ENCODE measurements at places on chromosomes 3 and 15.
A peak's percentile ranks its signal among the peaks of the same experiment; 100 is the strongest.

DNA sequence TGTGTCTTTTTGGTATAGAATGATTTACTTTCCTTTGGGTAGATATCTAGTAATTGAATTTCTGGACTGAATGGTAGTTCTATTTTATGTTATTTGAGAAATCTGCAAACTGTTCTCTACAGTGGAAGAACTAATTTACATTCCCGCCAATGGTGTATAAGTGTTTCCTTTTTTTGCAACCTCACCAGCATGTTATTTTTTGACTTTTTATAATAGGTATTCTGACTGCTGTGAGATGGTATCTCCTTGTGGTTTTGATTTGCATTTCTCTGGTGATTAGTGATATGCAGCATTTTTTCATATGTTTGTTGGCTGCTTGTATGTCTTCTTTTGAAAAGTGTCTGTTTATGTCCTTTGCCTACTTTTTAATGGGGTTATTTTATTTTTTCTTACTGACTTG, 607.2 kb downstream of the OTOL1 start:
- no peak for DNase-seq

DNA sequence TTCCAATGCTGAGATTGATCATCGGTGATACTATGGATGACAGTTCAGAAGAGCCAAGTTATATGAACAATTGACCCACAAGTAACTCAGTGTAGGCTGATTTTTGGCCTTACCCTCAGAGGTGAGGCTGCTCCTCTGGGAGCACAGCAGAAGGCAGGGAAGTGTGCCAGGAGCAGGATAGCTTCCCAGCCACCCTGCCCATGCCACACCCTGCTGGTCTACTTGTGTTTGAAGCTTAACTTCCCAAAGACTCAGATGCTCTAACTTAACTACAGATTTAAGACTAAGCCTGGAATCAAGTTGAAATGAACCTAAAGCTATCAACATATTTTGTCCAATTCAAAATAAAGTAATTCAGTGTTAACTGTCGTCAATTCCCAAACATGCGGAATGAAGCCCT, 77.5 kb downstream of the BOC start:
- peak; percentile 14 for DNase-seq

GRCh38 chr15:96332637-96333121, 2.2 kb downstream of the NR2F2 start:
- DNase-seq = peak; percentile 54

DNA sequence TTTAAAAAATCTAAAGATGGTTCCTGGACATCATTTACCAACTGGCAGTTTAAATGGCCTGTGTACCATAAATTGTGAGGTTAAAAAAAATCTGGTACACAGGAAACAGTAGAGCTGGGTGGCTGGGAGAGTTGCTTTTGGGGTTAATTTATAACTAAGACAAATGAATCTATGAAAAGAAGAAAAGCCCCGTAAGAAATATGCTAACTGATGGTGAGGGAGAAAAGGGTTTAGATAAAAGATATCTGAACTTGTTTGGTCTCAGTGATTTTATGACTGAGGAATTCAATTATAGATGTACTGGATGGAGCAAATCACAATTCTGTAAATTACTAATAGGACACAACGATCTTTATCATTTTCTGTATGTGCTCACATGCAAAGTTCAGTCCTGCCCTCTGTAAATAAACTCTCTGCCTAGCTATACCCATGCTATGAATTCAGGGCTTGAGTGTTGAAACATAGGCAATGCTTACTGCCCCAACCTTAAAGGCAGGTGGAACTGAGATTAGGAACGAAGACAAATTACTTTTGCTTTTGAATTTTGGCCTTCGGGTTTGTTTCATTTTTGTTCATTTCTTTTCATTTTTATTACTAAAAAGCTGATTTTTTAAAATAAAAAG, 28.0 kb downstream of the PPARG start:
- no peak for DNase-seq

DNA sequence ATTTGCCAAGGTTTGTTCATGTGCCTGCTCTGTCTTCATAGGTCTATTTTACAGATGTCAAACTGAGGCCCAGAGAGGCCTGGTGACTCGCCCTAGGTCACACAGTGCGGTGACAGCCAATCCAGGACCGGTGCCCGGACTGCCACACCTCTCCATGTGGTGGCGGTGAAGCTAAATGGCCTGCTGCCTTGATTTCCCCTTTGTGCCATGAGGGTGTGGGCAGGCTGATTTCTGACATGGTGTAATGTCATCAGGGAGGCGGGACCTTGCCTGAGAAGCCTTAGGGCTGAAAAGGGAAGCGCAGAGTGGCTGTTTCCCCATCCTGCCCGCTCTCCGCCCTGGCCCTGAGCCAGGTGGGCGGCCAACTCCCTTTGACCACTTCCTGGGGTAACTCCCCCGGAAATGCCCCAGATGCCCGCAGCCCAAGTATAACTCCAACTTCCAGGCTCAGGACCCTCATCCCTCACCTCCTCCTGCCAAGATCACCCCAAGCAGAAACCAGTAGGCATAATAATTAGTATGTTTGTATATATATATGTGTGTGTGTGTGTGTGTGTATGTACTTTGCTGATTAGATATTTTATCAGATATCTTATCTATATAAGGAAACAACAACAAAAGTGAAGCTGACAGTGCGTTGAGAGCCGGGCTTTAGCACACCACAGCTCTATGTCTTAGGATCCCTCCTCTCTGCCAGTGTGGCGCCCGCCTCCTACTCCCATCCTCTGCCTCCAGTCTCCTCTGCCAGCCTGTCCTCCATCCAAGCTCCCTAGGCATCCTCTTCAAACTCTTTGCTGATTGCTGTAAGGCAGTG, 63.9 kb downstream of the IQSEC1 start:
- no peak for DNase-seq

GRCh38 chr15:23855947-23856346, 168.8 kb upstream of the NDN start:
- no peak for DNase-seq

GRCh38 chr15:80926126-80926525, 63.5 kb downstream of the MESD start:
- DNase-seq = no peak

DNA sequence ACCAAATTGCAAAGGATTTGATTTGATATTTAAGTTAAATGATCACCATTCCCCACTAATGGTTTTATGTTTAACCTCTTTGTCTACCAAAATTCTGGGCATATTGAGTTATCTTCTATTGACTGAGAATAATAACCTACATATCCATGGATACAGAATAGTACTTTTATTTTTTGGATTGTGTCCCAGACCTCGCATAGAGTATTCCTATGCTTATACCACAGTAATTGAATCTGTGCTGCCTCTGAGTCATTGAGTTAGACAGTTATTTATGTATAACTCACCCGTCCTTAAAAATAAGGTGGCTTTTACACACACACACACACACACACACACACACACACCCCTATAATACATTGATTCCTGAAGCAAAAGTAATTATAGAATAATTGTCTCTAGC, 690.1 kb upstream of the BCHE start:
- DNase-seq = no peak

GRCh38 chr3:32577581-32578556, 7.2 kb upstream of the DYNC1LI1 start:
- peak; percentile 65 for DNase-seq
